Stimulated activated CD4-positive, alpha-beta T cell treated with anti-CD3 and anti-CD28 coated beads, Interleukin-1b, Interleukin-23, amount 100 ng/mL, for 24 hours (primary cell): ENCODE measurements at places on chromosomes 2 and 18.

GRCh38 chr2:39649511-39649910 is 16.2 kb upstream of the TMEM178A start:
- no peak for DNase-seq

DNA sequence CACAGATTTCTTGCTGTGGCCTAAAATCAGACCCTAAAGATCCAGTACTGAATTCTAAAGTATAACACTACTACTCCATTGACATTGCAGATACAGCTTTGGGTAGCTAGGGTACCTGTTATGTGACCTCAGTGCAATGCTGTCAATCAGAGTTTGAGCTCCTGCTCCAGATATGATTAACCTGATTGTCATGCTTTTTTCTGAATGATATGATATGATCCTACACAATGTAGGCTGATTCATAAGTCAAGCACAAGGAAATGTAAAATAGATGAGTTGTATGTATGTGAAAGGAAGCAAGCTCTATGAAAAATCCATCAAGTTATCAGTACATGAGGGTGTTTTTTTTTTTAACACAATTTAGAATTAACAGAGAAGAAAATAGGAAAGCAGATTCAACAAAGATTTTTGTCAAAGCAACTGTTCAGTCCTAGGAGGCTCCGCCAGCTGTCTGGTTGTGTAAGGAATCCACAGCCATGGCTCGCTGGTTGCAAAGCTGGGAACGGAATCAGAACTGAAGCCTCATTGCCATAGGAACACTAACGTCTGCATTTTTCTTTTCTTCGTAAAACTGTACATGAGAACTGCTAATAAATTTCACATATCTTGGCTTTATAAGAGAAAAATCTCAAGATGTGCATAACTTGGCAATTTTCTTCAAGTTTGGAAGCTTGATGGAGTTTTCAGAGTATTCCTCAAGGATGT is 52.9 kb downstream of the NR4A2 start:
- no peak for DNase-seq

DNA sequence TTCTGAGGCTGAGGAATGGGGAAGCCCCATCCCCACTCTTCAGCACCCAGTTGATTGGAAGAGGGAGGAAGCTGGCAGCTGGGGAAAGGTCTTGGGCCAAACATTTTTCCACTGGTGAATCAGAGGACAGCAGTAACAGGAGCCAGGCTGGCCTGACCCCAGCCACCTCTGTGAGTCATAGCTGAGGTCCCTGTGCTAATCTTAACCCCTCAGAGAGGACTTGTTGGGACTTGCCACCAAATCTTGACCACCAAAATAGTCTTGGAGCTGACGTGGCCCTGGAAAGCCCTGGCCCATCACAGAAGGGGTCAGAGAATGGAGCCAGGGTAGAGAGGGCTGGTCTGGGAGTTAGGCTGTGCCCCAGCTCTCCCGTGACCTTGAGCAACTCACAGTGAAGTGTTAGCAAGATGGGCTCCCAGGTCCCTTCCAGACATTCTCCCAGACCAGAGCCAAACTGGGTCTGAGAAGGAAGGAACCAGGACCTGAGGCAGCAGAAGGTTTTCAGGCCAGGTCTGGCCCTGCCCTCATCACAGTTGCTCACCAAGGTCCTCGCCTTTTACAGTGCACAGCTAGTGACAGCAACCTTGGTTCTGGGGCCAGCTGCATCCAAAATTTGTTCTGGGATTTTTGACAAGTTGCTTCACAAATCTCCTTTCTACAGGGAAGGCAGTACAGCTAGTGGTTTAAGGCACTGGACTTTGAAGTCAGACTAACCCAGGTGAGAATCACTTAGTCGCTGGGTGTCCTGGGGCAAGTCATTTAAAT is 266.6 kb downstream of the CYP26B1 start:
- DNase-seq, result no peak

GRCh38 chr2:129606496-129607270 is 372.8 kb upstream of the RAB6C start:
- DNase-seq, result no peak

- no peak for DNase-seq
Measured at GRCh38 chr18:6327895-6328620, 86.7 kb downstream of the L3MBTL4 start.

- no peak for DNase-seq
Measured at GRCh38 chr2:203960811-203961210, 24.2 kb downstream of the ICOS start.

DNA sequence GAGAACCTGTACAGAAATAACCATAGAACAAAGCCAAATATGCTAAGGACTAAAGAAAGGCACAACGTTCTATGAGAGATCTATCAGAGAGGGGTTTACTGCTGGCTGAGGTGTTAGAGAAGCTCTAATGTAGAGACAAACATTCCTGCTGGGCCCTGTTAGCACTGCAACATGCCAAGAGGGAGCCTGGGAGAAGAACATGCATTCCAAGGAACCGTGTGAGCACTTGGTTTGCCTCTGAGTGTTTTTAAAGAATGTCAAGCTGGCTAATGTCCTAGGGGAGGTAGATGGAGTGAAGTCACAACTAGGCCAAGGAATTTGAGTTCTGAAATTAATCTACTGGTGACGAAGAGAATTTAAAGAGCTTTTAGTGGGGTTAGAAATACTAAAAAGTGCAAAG is 384.3 kb upstream of the LYPD1 start:
- DNase-seq, result no peak

- DNase-seq, result no peak
Measured at GRCh38 chr2:133437492-133437891, 130.8 kb downstream of the NCKAP5 start.

DNA sequence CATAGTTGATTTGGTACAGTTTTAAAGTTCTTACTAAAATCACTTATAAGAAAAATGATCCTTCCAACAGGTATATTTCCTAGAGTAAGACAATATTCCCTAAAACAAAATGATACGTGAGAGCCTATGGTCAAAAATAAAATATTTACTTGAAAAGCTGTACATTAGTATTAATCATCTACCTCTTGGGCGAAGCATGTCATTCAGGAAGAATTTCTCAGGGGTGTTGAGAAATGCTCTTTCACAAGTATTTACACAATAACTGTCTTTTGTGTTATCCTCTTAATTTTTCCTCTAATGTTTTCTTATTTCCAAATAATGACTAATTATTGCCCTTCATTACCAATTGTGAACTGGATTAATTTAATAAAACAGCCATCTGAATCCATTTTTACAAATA is 466.3 kb downstream of the SATB2 start:
- DNase-seq, result no peak

- no peak for DNase-seq
Measured at GRCh38 chr2:65025453-65026123, 30.6 kb upstream of the CEP68 start.

DNA sequence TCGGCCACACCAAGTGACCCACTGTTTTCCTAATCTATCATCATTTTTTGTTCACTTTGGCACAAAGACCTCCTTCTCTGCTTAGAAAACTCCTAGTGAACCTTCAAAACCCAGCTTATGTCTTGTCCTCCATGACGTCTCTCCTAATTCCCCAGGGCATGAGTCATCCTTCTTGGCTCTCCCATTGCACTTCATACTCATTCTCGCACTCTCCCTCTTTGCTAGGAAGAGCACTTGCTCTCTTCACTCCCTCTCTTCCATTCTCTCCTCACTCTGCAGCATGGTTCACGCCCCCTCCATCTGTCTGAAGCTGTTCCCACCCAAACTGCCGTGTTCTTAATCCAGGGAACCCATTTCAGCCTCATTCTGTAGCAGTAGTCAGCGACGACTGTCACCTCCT is 103.9 kb downstream of the MRO start:
- DNase-seq, result no peak

DNA sequence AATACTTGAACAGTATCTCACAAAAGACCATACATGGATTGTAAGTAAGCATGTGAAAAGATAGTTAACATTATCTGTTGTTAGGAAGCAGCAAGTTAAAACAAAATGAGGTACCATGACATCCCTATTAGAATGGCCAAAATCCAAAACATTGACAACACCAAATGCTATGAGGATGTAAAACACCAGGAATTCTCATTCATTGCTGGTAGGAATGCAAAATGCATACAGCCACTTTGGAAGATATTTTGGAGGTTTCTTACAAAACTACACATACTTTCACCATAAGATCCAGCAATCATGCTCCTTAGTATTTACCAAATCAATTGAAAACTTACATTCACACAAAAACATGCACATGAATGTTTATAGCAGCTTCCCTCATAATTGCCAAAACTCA is 30.9 kb upstream of the ICOS start:
- DNase-seq, result no peak
